ENCODE measurements at places on chromosomes 1 and 21. TPM values are rescaled to one million over a fixed set of nuclear protein-coding genes. Genes with fewer than 3 reads are reported as not detected.

Gene ZNF695
- total RNA-seq = not detected

DNA sequence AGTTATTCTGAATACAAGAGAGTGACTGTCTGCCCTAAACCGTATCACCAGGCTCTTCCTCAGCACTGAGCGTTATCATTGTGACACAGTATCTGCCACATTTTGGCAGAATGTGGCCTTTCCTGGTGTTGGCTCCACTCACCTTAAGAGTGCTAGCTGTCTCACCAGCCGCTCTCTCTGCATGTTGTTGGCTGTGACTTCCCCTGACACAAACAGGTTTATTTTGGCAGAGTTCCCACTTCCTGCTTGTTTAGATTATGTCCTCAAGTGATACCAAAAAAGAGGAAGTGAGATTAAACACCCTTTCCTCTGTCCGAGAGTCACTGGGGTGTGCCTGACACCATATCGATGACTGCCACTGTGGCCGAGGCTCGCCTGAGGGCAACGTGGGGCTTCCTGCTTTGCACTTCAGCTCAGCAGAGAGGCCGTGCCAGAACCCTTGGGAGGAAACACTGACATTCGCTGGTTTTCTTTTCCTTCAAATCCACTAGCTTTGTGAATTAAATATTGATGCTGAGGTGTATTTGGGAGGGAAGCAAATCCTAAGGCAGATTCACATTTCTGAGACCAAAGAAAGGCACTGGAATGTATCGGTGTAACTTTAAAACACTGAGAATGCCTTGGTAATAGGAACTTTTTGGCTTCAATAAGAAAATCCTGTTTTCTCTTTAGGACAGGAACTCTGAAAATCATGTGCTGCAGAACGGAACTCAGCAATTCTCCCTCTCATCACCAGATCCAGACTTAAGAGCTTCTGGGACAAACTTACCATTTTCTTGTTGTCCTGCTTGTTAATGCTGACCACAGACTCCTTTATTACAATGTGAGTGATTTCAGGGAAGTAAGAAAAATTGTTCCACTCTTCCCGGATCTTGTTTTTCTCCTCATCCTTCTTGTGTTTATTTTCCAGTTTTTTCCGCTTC, 102.1 kb downstream of the JAK1 start:
- peak overlapping the region; percentile 1 for H3K27ac ChIP-seq
- peak; percentile 79 for ATAC-seq
- no peaks in the 10 kb centered on the region for H3K4me1 ChIP-seq

Gene PIGV
- 30.0 TPM for total RNA-seq

DNA sequence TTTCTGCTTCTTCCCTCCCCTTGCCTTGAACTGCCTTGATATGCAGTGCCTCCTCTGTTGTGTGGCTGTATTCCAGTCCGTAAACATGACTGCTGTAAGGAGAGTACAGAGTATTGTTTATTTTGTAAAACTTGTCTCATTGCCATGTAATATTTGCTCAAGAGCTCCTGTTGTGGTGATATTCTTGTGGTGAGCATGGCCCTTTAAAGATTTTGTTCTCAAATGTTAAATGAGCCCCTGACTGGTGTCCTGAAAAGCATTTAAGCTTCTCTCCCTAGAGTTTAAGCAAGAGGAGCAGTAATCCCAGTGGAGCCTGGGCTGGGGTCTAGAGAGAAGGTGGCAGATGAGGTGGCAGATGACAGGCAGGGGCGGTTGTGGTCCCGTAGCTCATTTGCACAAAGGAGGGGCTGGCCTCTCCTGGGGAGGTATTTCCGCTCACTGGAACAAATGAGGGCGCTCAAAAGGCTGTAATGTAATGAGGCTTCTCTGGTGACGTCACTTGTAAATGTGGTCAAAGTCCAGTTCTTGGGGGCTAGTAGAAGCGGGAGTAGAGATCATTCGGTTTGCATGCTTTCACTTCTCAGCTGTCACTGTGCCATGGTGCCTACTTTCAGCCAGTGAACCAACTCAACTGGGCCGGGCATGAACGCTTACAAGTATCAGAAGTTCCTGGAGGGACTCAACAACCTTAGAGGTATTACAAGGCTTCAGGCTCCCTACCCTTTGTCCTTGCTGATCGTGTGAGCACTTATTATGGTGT, 46.0 kb upstream of the MACF1 start:
- peaks cover 53% of the 10 kb centered on the region for H3K4me1 ChIP-seq
- H3K4me3 ChIP-seq = no peak overlapping the region
- no peak for ATAC-seq
- H3K27ac ChIP-seq = peak overlapping the region; percentile 41
- no peaks in the 10 kb centered on the region for H3K27me3 ChIP-seq

Gene KRTAP11-1
- not detected for total RNA-seq

Gene SYDE2
- total RNA-seq = 115 TPM

DNA sequence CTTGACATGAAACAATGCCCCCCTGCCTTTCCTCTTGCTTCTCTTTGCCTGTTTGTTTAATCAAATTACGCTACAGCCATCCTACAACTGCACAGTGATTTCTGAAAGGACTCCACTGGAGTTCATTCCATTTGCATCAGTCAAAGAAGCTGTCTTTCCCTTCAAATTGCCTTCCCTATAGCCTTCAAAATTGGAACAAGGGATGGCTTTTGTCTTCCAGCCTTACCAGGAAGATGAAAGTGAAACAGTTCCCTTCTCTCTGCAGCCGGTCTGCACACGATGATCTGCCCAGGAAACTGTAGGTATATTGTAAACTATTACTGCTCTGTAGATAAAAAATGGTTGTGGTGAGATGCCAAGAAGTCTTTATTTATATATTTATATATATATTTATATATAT, 65.6 kb upstream of the ETS2 start:
- no peaks in the 10 kb centered on the region for H3K36me3 ChIP-seq
- no peaks in the 10 kb centered on the region for H3K4me1 ChIP-seq
- ATAC-seq = no peak
- no peak overlapping the region for H3K27ac ChIP-seq
- no peak overlapping the region for H3K4me3 ChIP-seq

GRCh38 chr21:31634993-31635392, 24.5 kb upstream of the SOD1 start:
- H3K27me3 ChIP-seq = no peaks in the 10 kb centered on the region
- no peak overlapping the region for H3K27ac ChIP-seq
- H3K36me3 ChIP-seq = no peaks in the 10 kb centered on the region
- H3K4me3 ChIP-seq = no peak overlapping the region
- ATAC-seq = no peak

DNA sequence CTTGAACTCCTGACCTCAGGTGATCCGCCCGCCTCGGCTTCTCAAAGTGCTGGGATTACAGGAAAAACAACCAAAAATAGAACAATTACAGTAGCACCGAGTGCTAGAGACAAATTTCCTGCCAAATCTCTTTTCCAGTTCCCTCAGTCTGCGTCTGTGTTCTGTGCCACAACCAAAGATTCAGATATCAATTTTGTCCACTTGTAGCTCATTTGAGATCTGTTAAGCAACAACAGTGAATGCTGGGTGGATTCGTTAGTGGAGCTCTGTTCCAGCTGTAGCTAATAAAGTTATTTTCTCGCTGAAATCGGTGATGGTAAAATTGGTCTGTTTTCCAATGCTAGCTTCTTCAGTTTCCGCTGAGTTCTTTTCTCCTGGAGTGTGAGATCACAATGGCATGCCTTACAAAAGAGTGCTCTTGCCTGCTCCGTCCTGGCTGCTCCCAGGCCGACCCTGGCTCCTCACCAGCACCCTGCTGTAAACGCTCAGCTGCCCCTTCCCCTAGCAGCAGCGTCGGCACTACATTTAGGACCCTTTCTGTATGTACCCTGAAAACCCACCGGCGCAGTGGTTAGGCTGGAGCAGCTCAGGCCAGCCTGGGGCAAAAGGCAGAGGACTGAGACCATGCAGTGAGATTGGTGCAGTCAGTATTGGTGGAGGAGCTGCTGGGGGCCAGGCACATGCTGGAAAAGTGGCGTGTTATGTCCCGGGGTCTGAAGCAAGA, 395.4 kb downstream of the KIF26B start:
- H3K4me3 ChIP-seq = no peak overlapping the region
- peaks cover 6% of the 10 kb centered on the region for H3K27me3 ChIP-seq
- H3K27ac ChIP-seq = no peak overlapping the region
- H3K36me3 ChIP-seq = no peaks in the 10 kb centered on the region

DNA sequence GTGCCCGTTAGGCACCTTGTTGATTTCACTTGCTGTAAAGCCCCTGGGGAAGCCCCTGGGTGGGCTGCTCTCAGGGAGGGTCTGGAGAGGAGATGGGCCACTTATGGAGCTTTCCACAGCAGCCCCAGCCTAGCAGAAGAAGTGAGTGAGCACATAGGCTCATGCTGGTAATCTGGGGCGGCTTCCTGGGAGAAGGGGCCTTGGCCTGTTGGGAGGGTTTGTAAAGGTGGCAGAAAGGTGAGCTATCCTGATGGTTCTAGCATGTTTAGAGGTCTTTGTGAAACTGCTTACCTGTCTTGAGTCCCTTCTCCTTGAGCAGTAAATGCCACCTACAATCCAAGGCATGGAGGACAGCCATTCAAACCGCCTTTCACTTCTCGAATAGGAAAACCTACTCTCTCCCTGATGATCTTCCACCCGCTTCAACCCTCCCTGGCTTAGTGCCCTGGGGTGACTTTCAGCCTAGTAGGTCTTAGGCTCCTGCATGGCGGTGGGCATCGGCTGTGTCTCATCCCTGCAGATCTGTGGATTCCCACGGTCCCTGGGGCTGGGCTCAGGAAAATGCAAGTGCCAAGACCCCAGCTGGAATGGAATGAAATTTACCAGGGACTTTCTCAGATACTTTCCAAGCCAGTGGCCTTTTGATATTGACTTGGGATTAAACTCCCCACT, 87.6 kb upstream of the SELENON start:
- ATAC-seq = no peak
- no peaks in the 10 kb centered on the region for H3K27me3 ChIP-seq
- H3K4me1 ChIP-seq = no peaks in the 10 kb centered on the region

GRCh38 chr1:160177667-160178066, 12.7 kb upstream of the CASQ1 start:
- H3K4me1 ChIP-seq = no peaks in the 10 kb centered on the region
- no peaks in the 10 kb centered on the region for H3K27me3 ChIP-seq
- no peak overlapping the region for H3K4me3 ChIP-seq
- ATAC-seq = no peak
- H3K36me3 ChIP-seq = no peaks in the 10 kb centered on the region

Gene NEGR1
- total RNA-seq = 33.3 TPM

Gene CA6
- not detected for total RNA-seq

Gene LRRC39
- total RNA-seq = 0.78 TPM

- H3K36me3 ChIP-seq = no peaks in the 10 kb centered on the region
- no peak overlapping the region for H3K4me3 ChIP-seq
- ATAC-seq = no peak
- H3K27ac ChIP-seq = no peak overlapping the region
Observed at GRCh38 chr1:207280706-207281105, 40.8 kb upstream of the CD55 start.

DNA sequence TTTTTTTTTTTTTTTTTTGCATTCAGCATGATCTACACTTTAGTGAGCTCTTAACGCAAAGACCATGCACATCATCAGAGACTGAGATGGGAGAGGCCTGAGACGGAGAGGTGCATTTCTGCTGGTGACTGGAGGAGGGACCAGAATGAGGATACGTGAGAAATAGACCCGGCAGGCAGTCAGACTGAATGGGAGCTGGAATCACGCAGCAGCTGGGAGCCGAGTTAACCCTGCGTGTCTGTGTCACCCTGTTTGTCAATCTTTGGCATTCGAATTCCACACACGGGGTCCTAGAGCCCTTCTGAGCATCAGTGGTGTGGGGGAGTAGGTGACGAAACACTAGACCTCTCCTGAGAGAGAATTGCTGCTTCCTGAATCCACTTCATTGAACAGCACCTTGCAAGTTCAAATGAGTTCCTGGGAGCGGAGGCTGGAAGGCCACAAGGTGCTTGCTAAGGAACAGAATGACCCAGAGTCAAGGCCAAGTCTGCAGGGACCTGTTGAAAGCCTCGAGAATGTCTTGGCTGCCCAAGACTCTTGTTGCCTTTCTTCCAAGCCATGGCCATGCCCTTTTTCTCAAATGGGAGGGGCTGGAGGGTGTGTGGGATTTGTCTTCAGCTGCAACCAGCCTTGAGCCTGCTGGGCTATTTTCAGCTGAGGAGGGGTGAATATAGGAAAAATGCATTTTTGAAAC, 123.3 kb downstream of the CNIH3 start:
- H3K36me3 ChIP-seq = no peaks in the 10 kb centered on the region
- peaks cover 19% of the 10 kb centered on the region for H3K4me1 ChIP-seq
- no peak overlapping the region for H3K27ac ChIP-seq
- ATAC-seq = no peak
